ENCODE measurements at places on chromosomes 16 and 17.

DNA sequence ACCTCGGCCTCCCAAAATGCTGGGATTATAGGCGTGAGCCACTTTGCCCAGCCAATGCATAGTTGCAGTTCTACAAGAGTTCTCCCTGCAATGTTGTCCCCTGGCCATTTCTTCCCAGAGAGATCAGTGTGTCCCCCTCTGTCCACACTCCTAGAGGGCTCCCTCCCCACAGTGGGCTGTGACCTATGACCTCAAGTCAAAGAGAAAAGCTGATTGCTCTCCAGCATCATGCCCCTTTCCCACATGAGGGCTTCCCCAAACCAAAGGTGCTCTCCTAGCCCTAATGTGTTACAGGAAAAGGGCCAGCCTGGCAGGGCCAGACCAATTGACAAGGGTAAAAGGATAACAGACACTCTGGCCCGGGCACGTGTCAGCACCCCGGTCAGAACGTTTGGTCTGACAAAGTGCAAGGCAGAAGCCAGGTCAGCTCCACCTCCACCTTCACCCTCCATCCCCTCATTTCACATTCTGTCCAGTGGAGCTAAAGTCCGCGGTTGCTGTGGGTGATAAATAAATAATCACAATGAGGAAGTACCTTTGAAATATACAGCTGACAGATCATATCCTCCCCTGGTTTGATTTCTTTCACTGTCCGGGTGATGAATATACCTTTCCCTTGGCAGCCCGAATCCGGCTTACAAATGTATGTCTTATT is 17.8 kb downstream of the TTLL6 start:
- DNase-seq, result no peak

DNA sequence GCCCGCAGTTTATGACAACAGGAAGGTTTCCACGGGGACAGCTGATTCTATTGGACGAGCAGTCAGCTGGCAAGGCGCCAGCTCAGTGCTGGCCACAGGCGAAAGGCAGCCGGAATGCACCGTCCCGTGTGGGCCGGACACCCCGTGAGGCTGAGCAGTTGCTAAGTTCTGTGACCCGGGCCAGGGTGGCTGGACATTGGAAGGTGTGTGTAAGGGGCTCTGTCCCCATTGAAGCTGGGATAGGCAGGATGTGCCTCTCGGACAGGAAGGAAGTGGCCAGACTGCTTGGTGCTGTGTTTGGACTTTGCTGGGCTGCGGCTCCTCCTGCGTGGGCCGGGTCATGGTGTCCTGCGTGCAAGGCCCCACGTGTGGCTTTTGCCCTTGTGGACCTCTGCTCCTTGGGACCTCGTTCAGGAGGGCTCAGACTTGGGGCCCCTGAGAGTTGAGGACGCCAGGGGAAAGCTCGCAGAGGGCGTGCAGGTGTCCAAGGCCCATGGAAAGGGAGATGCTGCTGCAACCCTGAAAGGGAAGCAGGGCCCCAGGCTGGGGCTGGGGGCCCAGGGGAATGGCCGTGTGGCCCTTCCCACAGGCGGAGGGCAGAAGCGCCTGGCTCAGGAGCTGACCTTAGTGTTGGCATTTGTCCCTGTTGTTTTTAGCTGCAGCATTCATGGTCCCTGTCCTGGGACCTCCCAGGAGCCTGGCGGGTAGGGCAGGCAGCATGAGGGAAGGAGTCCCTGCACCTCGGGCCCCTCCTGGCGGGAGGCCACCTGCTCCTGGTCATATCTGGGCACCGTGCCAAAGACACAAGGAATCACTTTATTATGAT is 10.0 kb downstream of the BAIAP2 start:
- DNase-seq, result peak; percentile 88

- no peak for DNase-seq
Observed at GRCh38 chr17:61466246-61466645, 14.0 kb downstream of the TBX4 start.

- no peak for DNase-seq
Observed at GRCh38 chr17:75388476-75389030, 16.9 kb downstream of the GRB2 start.

DNA sequence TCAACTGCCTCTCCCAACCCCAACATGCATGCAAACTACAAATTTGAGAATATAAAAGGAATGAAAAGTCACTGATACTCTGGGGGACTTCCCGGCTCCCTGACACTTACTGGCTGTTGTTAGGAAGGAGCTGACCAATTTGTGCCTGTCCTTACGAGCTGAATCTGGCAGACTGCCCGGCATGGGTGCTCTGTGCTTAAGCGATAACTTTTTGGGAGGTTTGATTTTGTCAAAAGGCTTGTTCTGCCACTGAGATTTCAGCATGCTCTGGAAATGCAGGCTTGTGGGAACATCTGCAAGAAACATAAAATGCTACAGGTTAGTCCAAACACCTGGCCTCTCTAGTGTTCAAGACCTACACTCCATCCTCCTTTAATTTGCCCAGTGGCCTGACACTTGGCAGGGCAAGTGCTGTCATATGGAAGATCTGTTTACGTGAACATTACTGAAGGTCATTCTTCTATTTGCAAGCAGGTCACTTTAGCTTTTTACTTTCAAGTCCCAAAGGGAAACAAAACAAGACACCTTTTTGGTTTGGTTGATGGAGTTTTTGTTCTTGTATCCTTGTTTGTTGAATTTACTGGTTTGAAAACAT is 40.6 kb downstream of the STH start:
- DNase-seq, result no peak

DNA sequence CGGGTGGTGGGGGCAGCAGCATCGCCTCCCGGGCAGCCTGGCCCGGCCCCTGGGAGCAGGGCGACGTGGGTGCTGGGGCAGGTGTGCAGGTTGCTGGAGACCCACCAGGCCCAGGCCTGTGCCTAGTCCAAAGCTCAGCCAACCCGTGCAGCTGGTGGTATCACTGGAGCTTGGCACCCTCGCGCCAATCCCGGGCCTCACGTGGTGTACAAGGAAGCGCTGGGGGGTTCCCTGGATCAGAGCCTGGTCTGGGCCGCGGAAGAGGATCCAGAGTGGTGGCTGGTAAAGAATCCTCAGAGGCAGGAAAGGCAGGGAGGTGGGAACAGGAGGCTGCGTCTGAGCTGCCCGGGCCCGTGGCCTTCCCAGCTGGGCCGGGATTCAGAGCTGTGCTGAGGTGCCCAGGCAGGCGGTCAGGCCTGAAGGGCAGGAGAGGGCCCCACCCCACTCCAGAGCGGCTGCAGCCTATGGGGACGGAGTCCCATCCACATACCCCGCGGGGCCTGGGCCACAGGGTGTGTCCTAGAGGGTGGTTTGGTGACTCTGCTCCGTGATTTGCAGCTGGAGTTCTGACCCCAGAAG is 36.2 kb downstream of the ZFPM1 start:
- no peak for DNase-seq

DNA sequence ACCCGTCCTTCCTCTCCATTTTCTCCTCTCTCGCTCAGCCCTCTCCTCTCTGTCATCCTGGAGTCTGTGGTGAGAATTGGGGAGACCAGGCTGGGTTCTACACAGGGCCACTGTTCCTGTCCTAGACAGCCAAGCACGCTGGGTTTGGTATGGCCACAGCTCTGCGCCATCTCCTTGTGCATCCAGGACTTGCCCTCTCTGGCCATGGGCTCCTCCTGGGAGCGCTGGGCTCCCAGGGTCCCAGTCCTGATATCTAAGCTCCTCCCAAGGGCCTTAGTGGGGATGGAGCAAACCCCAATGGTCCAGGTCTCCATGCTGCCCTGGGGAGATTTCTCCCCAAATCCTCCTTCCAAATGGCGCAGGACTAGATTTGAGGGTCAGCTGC is 27.2 kb upstream of the ITGA3 start:
- no peak for DNase-seq

Measured in left renal pelvis (tissue), 4 donors.